ENCODE measurements at places on chromosomes 16 and 17. TPM values are rescaled to one million over a fixed set of nuclear protein-coding genes. Genes with fewer than 3 reads are reported as not detected.

The CENPX gene
- 30.4 TPM for total RNA-seq

The CUEDC1 gene
- 11.9 TPM for total RNA-seq

The B4GALNT2 gene
- under 0.01 TPM for total RNA-seq

The LITAFD gene
- not detected for total RNA-seq

The NECAB2 gene
- total RNA-seq = under 0.01 TPM

The LITAF gene
- total RNA-seq = 79.6 TPM

The CSH1 gene
- not detected for total RNA-seq

The UBALD2 gene
- 7.3 TPM for total RNA-seq

The EVPLL gene
- not detected for total RNA-seq

The ESRP2 gene
- 0.17 TPM for total RNA-seq

The KRT12 gene
- not detected for total RNA-seq

The ASPHD1 gene
- total RNA-seq = 5.9 TPM

The CHRNE gene
- 0.51 TPM for total RNA-seq

The PRRT2 gene
- 2.1 TPM for total RNA-seq

The NOL11 gene
- total RNA-seq = 30.3 TPM

The C1QTNF1 gene
- total RNA-seq = 45.2 TPM

DNA sequence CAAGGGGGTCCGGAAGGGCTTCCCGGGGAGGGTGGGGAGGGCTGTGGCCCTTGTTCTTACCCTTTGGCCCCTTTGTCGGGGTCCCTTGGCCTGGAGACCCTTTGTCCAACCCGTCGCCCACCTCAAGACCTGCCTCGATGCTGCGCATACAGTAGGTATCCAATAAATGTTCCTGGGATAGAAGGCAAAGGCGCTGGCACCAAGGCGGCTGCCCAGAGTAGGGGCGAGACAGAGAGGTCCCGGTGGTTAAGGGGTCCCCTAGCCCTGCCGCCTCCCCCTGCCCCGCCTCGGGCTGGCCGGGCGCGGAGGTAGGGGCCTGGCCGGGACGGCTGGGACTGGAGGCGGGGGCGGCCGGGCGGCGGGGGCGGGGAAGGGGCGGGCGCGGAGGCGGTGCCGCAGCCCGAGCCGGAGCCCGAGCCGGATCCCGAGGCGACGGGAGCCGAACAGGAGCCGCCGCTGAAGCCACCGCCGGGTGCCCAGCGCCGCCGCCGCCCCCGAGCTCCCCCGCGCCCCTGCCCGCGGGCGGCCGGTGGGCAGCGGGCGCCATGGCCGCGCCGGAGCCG, at the start of gene NHERF2:
Gene NHERF2, plus strand, starts transcription at position 442 of the 563 bp plus-strand sequence. Its CDS starts 104 bp downstream, at position 546.
- no peak for DNase-seq

- DNase-seq = no peak
Observed at GRCh38 chr16:56192986-56193945, 2.0 kb downstream of the GNAO1 start.

DNA sequence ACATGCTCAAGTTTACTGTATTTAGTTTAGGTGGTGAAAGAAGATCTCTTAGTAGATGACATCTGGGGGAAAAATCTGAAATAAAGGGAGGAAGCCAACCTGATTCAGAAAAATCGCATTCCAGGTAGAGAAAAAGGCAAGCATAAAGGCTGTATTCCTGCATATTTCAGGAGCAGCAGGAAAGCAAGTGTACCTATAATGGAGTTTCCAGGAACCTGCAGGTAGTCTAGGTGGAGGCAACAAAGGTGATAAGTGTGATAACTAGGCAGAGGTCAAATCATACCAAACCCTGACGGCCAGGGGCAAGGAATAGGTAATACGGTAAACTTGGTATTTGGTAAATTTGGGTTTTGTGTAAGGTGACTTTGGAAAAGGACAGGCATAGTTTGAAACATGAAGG, 132.8 kb upstream of the GOT2 start:
- DNase-seq = no peak

DNA sequence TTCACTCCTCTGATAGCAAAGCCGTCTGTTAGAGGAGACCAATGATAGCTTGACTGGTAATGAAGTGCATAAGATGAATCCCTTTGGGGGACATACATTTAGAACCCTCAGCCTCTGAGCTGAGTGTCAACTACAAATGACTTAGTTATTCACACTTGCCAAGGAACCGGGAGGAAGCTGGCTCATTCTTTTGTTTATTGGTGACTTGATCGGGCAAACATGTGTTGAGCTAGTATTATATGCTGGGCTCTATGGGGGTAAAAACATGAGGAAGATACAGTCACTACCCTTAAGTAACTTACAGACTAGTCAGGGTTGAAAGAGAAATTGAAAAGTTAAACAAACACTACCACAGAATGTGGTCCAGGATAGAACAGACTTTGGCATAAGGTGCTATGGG, 3.0 kb downstream of the CCL16 start:
- DNase-seq = no peak

- no peak for DNase-seq
Observed at GRCh38 chr16:14086477-14086876, 15.4 kb downstream of the MRTFB start.

GRCh38 chr16:47492428-47493377, 31.6 kb downstream of the PHKB start:
- no peak for DNase-seq

- DNase-seq = peak; percentile 56
Observed at GRCh38 chr16:89565506-89566372, 5.3 kb downstream of the RPL13 start.

DNA sequence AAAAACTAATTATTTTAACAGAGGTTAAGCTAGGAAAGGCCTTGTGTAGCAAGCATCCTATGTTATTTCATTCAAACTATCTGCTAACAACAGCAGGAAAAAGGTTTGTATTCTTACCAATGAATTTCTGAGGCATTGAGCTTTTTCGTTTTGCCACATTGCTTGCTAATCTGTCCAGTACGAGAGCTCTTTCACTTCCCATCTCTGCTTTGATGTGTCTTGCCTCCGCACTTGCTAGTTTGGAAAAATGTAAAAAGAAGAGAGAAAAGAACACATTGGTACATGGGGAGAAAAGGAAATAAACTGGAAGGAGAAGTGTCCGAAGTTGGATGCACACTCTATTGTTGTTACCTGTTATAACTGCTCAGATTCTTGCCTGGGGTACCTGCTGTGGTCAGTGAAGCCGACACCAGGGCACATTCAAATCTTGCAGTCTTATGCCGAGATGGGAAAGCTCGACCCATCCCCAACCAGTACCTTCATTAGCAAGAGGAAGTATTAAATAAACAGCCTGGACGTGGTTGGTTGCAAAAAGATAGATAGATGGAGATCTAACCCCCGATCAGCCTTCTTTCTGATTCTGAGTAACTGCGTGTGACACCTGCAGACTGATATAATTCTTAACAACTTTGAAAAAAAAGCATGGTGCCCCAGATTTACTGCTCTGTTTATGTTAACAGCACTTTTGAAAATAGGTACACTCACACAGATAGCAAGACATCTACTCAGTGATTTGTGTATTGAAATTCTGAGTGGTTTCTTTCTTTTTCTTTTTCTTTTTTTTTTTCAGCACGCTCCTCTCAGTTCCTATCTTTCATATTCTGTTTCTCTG, 40.0 kb downstream of the GRB7 start:
- DNase-seq = no peak

DNA sequence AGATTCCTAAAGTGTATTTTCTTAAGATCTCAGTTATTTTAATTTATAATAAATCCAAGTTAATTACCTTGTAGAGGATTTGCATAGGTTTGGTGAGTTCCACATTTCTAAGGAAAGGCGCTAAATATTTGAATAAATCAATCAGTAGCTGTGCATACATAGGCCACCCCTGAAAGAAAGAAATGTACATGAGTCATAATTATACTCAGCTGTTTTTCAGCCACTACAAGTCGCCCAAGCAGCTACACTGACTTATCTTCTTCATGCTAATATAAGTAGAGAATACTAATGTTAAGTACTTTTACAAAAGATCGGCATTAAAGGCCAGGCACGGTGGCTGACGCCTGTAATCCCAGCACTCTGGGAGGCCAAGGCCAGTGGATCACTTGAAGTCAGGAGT, 14.9 kb downstream of the SETD6 start:
- DNase-seq = no peak

- DNase-seq = no peak
Observed at GRCh38 chr17:48127371-48128051, 19.9 kb downstream of the SNX11 start.

DNA sequence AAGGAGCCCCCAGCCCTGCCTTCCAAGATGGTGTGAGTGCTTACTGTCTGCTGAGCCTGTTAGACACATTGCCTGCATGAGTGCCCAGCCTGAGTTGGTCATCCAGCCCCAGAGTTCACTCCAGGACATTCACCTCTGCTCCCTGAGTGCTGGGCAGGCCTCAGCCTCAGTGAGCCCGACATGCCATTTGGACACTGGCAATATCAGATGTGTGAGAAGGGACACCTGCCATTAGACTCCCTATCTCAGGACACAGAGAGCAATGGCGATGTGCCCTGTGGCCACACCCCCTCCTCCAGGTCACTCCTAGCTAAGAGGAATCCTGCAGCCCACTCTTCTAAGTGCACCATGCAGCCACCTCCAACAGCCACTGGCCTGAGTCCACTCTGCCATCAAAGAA, 34.7 kb upstream of the CES5A start:
- no peak for DNase-seq

GRCh38 chr16:18945233-18945632, 19.0 kb upstream of the SMG1 start:
- DNase-seq = no peak

DNA sequence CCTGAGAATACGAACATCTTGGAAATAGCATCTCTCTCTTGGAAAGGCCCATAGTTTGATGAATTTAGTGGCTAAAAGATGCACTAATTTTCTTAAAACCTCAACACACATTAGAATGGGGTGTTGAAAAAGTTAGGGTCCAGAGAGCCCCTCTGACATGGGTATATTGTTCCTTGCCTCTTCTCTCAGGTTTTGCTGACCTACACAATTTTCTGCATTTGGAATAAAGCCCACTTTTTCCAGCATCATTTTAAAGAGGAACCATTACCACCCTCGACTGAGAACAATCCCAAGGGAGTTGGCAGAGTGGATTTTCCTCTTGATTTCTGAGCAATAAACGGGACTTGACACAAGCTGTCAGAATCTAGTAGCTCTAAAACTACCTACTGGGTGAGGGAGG, 156.1 kb downstream of the PMP22 start:
- DNase-seq = no peak

DNA sequence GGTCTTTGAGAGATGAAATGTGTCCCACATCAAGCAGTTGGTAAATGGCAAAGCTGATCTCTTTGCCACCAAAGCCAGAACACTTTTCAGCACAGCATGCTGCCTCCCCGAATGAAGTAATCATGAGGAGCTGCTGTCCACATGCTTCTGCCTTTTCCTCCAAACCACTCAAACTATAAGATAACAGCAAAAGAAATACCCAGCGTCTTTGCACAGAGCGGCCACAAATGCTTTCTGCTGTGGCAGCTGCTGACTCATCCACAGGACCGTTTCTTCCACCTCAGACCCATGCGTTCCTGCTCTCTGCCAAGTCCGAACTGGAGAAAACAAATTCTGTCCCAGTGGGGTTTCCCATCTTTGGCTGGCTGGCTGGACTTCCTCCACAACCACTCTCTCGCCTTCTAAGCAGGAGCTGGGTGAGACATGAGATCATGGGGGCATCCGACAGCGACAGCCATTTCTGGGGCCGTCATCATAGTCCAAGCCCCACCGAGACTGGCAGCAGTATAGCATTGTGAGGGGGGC, 27.1 kb downstream of the TBC1D3B start:
- peak; percentile 18 for DNase-seq

DNA sequence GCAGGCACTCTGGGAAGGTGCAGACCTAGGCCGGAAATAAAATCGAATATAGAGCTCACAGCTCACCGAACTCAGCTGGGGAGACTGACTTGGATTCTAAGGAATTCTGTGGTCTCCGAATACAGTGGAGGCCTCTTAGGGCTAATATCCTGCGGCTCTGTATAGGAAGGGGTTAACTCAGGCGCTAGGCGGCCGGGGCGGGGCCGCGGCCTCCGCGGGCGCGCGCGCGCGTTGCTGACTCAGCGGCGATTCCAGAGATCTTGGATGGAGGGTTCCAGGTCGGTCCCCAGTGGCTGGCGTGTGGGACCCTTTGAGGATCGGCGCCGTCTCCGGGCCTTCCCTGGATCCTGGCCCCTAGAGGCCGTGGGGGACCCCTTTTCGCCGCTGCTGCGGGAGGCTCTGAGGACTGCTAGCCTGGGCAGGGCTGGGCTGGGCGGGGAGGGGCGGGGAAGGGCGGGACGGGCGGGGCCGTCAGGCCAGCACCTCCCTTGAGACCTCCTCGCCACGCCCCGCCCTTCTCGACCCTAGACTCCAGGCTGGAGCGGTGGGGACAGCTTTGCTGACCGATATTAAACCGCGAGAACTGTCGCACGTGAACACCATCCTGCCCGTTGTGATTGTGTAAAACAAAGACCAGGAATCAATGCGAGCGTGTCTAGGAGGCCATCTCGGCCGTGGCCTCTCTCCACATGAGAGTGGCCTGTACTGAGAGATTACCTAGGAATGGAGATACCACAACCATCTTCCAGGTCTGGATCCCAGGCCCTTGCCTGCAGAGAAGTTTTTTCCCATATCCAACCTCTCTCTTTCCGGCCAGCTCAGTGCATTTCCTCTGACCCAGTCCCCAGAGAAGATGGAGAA, 1.4 kb upstream of the PLEKHH3 start:
- peak; percentile 87 for DNase-seq

GRCh38 chr17:79463421-79464317, 147.2 kb downstream of the RBFOX3 start:
- no peak for DNase-seq

DNA sequence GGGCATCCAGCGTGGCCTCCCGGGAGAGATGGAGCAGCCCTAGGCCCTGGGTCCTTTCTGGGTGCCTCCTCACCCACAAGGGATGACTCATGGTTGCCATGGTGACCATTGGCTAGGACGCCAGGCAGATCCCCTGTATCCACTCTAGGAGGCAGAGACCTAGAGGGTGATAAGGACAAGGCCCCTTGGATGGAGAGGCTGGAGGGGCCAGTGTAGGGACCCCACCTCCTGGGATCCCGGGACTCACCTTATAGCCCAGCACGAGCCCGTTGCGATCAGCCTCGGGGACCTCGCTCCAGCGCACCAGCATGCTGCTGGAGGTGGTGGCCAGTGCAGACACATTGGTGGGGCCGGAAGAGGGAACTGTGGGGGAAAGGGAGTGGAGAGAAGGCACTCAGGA, 82.2 kb upstream of the CDC42EP4 start:
- peak; percentile 13 for DNase-seq

DNA sequence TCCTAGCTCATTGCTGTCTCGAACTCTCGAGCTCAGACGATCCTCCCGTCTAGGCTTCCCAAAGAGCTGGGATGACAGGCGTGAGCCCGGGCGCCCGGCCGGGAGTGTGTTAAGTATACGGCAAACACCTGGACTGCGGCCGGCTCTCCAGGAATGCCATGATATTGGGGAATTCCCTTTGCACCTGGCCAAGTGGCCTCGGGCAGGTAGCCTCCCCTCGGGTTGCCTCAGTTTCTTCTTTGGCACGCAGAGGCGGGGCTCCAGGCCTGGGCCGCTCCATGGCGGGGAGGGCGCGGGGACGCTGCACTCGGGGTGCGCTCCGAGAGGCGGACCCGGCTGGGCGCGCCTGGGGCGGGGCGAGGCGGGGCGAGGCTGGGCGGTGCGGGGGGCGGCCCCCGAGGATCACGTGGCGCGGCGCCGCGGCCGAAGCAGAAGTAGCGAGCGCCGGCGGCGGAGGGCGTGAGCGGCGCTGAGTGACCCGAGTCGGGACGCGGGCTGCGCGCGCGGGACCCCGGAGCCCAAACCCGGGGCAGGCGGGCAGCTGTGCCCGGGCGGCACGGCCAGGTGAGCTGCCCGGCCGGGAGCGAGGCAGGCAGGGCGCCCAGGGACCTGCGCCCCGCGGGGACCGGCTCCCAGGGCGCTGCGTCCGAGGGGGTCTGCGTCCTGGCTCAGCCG, at the start of gene PLCG2:
Gene PLCG2, plus strand, starts transcription at position 431 of the 675 bp plus-strand sequence. CDS start 6,699 bp downstream, outside the sequence.
- peak; percentile 3 for DNase-seq
